ENCODE measurements at places on chromosomes 2 and 18.

GRCh38 chr2:202201220-202202160, 36.9 kb downstream of the SUMO1 start:
- DNase-seq: no peak

- no peak for DNase-seq
Measured at GRCh38 chr2:64404743-64405142, 49.2 kb upstream of the LGALSL start.

GRCh38 chr18:59660786-59661743, 36.2 kb downstream of the CCBE1 start:
- no peak for DNase-seq

DNA sequence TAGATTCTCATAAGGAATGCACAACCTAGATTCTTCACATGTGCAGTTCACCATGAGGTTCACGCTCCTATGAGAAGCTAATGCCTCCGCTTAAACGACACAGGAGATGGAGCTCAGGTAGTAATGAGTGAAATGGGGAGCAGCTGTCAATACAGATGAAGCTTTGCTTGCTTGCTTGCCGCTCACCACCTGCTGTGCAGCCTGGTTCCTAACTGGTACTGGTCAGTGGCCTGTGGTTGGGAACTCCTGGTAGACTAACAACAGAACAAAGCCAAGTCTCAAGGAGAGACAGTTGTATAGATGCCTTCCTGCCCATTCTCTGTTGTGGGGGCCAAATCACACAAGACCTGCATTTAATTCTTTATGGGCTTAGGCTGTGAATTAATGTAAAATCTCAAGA, 449.2 kb upstream of the TNP1 start:
- DNase-seq: no peak

DNA sequence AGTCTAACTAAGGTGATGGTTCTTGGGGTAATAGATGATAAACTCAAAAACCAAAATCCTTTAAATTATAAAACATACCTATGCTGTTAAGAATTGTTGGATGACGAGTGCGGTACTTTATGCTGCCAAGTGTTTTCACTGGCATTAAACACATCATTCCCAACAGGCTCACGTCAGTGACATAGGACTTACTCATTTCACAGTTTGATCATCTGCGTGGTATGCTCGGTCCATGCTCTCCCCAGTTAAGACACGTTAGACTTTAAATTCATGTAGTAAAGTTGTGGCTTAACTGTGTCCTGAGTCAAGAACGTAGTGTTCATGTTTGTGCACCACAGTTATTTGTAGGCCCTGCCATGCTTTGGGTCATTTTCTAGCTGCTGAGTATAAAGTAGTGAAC, 125.6 kb upstream of the MYT1L start:
- no peak for DNase-seq

DNA sequence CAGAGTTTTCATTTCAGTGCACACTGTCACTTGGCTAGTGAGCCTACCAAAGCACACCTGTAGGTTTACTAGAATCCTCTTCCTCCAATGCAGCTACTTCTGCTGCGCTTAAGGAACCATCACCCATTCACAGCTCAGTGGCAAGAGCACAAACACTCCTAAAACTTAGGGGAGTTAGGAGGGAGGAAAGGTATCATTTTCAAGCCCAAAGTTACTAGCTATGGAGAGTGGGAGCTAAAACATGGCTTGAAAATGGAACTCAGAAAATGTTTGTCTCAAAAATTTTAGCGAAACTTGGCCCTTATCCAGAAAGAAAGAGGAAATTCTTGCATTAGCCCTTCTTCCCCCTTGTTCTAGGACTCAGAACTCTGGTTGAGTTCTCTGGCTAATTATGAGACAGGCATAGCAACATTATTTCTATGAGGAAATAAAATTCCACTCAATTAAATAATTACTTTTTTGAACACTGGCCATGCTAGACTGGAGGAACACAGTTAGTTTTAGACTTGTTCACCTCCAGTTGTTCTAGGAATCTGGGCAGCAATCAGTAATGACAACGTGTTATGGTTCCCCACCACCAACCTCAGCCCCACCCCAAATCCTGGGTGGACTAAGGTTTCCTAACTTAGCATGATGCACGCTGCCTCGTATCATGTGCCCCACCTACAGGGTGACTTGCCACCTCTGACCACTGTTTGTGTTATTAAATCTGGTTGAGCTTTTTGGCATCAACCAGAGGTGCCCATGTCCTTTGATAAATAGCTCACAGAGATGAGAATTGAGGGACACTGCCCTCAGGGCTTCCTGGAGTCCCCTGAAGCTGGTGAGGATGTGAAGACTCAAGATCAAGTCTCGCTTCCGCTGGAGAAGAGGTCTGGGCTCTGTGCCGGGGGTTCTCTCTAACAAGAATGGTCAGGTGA, 32.8 kb downstream of the LPIN2 start:
- DNase-seq: no peak

DNA sequence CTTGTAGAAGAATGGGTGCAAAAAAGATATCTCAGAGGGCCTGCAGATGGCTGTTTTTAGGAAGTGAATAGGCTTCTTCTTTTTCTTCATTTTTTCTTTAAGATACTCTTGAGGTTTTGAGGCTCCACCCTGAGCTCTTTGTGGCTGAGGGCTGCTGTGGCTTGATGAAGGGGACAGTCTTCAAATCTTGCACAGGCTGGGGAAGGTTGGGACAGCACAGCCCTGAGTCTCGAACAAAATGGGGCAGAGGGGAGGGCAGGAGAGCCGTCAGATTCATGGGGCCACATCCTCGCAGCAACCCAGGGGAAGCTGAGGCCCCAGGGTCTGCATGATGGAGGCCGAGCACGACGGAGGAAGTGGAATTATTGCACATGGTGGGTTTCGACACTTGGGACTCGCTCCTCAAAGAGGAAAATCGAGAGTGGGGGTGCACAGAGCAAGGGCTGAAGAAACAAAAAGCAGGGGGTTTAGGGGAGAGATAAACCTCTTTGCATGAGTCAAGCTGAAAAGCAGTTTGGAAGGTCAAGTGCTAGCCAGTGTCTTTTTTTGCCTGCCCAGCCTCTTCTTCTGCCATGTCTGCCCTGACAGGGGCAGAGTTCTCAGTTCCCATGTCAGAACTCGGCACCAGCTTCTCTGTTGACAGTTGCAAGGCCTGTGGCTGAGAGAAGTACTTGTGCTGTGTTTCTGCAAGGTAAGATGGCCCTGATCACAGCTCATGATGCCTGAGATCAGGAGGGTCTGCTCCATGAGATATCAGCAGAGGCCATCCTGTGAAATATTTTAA, 19.5 kb downstream of the INPP4A start:
- no peak for DNase-seq

DNA sequence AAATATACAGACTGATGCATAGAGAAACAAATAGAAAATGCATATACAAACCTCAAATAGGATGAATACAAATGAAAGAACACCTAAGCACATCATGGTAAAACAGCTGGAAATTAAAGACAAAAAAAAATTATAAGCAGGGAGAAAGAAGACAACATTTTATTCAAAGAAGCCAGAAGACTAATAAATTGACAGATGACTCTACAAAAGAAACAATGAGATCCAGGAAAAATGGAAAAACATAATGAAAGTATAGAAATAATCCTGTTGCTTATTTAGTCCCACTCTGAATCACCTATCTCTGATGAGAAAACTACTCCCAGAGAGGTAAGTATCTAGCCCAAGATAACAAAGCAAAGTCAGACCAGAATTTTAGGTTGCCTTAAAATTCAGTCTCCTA, 143.4 kb downstream of the RBM43 start:
- DNase-seq: no peak
